ENCODE measurements at places on chromosomes 5 and 9.

DNA sequence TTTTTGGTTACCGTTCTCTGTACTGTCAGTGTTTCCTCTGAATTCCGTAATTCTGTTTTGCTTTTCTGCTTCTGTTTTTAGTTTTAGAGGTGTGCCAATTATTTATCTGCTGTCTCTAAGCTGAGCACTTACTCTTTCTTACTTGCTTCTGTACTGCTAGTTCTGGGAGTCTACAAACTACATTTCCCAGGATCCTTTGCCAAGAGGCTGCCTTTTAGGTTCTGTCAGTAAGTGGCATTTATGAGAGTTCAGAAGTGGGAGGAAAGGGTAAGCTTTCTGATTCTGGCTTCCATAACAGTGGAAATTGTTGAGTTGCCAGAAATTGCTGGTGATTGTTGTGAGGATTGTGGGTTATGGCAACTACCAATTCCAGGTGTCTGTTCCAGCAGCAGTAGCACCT, 102.4 kb downstream of the OSTF1 start:
- DNase-seq: no peak

DNA sequence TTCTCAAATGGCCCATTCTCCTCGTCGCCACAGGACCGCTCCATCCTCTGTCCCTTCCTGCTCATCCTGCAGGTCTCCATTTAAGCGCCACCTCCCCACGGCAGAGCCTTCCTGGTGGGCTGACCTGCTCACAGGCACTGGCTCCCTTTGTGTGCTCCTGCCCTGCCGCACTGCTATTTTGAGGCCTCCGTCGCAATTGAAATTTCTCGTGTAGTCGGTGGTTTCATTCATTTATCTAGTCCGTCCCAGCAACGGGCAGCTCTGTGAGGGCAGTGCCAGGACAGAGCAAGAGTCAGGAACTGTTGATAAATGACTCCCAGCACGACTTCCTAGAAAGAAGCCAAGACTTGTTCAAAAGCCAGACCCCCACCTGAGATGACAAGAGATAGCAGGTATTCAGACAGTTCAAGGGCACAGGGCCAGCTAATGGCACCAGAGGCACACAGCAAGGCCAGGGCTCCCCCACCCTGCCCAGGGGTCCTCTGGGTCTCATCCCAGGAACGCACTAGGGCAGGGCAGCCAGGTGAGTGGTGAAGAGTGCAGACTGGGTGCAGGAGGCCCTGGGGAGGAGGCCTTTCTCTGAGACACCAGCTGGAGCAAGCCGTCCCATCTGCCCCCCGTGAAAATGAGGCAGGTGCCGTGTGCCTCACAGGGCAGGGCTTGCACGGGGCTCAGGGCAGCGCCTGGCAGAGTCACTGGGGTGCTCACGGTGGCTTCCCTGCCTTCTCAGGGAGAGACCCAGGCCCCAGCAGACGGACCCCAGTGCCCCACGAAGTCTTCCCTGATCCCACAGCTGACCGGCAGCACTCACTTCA, 36.9 kb downstream of the FAM78A start:
- no peak for DNase-seq

- DNase-seq: no peak
Measured at GRCh38 chr9:126842977-126843799, 17.3 kb upstream of the ZBTB34 start.

DNA sequence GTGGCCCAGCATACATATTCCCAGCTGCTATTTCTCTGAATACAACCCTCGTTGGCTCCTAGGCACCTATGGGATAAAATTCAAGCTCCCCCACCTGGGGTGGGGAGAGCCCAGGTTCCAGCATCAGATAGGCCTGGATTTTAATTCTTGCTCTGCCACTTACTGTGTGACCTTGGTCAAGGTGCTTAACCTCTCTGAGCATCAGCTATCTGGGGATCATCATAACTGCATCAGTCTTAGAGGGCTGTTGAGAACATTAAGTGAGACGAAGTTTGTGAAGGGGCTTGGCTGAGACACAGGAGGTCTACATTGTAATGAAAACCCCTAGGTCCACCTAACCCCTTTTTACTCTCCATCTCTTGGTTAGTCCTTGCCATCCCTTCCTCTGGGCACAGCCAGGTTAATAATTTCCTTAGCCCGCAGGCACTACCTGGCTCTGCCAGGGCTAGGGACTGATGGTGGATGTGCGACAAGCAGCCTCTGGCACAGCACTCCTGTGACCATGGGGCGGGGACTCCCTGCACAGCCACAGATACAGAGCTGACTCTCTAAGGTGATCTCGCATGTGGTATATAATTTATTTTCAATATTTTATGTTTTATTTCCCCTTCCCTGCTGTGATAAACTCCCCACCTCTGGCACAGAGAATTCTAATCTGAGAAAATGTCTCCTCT, 68.7 kb downstream of the CRB2 start:
- no peak for DNase-seq

- no peak for DNase-seq
Measured at GRCh38 chr5:174319551-174319950, 274.0 kb downstream of the NSG2 start.

DNA sequence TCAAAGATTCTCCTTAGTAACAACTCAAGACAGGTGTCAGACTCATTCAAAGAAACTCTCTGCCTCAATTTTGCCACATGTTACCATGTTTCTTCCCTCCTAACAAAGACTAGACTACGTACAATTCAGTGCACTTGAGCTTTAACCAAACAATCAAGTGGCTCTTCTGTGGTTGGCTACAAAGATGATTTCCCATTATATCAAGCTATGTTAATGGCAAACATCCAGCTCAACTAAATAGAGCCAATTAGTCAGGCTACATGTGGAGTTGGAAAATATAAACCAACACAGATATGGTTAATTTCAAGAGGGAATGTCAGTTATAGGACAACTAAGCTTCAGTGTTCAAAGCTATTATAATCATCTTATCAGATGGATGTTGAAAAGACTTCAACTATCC, 29.2 kb upstream of the ADRA1B start:
- DNase-seq: no peak

DNA sequence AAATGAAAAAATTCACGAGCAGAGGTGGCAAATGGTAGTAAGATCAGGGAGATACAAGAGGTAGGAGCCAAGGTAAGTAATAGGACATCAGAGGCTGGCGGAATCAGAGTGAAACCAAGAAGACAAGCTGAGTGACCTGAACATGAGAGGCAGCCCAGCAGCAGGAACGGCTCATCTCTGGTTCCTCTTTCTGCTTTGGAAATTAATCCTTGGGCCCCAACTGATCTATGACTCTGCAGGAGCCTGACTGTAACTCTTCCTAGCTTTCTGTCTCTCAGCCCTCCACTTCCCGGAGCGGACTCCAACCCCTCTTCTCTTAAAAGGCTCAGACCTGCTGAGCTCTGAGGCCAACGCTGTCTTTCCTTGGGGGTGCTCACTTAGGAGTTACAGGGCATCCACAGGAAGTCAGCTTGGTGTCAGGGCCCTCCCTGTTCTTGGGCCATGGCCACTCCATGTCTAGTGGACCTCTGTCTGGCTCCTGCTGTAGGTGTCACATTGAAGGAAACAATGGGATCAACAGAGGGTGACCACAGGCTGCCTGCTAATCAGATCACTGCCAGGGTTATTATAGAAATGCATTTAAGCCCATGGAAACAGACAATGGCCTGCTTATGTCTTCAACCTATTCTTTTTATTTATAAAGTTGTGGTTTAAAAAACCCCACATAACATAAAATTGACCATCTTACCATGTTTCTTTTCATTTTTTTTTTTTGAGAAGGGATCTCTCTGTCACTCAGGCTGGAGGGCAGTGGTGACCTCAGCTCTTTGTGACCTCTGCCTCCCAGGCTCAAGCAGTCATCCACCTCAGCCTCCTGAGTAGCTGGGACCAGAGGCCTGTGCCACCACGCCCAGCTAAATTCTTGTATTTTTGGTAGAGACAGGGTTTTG, 22.5 kb upstream of the SHB start:
- DNase-seq: no peak

- no peak for DNase-seq
Measured at GRCh38 chr9:132728497-132728896, 58.2 kb downstream of the GTF3C4 start.

GRCh38 chr5:143086546-143086907, 316.4 kb downstream of the ARHGAP26 start:
- DNase-seq: no peak

DNA sequence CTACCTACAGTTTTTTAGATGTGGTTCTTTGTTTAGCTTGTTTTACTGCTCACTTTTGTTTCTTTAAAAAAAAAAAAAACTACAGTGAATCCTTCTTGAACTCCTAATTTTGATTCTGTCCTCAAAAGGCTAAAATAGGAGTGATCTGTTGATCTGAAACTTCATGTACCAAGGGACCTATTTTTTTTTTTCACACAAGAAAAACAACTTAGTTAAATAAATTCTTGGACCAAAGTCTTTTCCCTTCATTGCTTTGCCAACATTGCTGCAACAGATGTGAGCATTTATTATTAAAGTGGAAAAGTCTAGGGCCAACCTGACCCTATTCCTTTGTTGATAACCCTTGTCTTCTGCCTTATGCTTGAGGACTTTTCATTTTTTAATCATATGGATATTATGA, 236.8 kb downstream of the ARHGEF28 start:
- no peak for DNase-seq

- no peak for DNase-seq
Measured at GRCh38 chr5:16932401-16932800, 3.7 kb downstream of the MYO10 start.

DNA sequence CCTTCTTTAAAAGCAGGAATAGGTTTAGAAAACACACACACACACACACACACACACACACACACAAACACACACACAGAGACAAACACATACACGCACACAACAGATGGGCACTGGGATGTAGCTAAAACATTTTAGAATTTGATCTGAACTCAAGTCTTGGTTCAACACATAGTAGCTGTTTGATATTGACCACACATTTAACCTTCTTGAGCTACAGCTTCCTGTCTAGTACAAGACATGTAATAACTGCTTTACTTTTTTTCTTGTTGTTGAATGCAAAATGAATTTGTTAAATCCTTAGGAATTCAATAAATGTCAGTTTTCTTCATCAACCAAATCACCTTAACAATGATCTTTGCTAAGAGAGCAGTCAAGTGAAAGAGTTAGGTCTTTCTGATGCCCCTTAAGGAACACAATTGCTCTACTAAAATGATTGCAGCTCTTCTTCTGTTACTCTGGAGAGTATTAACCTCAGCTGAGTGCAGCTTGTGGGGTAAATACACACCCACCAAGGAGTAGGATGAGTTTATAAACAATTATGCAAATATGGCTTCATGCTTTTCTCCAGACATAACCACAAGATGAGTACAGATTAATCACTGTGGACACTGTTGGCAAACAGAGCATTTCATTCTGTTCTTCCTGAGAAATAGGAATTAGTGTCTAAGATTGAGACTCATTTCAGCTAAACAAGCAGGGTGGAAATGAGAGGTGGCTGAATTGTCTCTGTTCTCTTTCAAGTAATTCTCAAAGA, 302.9 kb upstream of the PAPPA start:
- DNase-seq: peak; percentile 46

DNA sequence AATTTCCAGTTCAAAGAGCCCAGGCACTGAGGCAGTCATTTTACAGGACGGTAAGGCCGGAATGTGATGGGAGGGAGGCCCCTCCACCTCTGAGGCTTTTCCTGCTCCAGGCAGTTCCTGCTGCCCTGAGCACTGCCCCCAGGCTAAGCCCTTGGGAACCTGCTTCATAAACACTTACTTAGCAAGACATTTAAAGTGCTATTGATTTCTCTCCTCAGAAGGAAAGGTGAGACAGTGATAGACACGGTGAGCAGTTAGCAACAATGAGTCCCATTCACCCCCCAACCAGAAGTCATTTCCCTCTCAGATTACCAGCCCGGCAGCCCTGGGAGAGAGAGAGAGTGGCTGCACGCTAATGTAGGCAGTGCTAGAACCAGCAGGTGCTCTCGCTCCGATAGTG, 462.5 kb downstream of the SPOCK1 start:
- no peak for DNase-seq

GRCh38 chr9:108441726-108442125, 414.1 kb downstream of the ACTL7B start:
- no peak for DNase-seq

DNA sequence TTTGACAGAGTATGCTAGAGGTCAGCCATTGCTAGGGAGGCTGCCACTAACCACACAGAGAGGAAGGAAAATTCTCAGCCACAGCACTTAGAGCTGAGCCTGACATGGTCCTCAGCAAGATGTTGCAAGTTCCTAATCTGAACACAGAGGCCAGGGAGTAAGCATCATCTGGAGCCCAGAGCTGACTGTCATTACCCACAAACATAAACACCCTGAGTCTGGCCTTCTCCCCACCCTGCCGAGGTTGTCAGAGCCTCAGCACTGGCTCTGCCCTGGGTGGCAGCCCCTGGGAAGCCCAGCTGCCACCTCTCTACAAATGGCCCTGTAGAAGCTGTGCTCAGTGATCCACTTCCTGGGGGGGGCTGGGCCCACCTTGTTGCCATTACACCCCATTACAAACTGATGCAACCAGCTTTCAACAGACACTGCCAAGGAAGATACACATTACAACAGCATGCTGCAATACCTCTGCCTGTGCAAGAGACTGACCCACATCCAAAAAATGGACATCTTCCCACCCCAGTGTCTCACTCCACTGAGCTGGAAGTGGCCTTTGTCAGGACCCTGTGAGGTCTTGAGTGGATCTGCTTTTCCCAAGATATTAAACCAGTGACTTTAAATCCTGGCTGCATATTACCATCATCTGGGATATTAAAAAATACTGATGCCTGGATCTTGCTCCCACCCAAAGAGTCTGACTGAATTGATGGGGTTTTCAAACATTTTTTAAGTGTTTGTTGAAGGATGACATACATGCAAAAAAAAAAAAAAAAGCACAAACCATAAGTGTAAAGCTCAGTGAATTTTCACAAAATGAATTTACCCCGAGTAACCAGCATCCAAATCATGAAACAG, 33.0 kb downstream of the IRF1 start:
- peak; percentile 55 for DNase-seq

- no peak for DNase-seq
Measured at GRCh38 chr5:144465441-144465840, 294.8 kb downstream of the KCTD16 start.

GRCh38 chr9:110641293-110641692, 27.3 kb upstream of the MUSK start:
- no peak for DNase-seq

- DNase-seq: no peak
Measured at GRCh38 chr9:116943970-116944369, 256.9 kb downstream of the TRIM32 start.

GRCh38 chr5:169119288-169120048, 181.5 kb downstream of the SLIT3 start:
- no peak for DNase-seq

- no peak for DNase-seq
Measured at GRCh38 chr9:109403766-109404320, 83.0 kb upstream of the EPB41L4B start.

DNA sequence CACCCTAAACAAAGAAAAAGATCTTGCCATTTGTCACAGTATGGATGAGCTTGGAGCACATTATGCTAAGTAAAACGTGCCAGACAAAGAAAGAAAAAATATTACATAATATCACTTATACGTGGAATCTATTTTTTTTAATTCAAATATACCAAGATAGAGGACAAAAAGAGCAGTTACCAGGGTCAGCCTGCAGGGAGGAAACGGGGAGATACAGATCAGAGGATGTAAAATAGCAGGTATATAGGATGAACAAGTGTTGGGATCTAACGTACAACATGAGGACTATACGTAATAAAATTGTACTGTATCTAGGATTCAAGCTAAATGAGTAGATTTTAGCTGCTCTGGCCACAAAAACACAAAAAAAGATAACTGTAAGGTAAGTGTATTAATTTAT, 247.5 kb downstream of the TMEM161B start:
- DNase-seq: no peak
